ENCODE measurements at places on chromosomes 1 and 21.

DNA sequence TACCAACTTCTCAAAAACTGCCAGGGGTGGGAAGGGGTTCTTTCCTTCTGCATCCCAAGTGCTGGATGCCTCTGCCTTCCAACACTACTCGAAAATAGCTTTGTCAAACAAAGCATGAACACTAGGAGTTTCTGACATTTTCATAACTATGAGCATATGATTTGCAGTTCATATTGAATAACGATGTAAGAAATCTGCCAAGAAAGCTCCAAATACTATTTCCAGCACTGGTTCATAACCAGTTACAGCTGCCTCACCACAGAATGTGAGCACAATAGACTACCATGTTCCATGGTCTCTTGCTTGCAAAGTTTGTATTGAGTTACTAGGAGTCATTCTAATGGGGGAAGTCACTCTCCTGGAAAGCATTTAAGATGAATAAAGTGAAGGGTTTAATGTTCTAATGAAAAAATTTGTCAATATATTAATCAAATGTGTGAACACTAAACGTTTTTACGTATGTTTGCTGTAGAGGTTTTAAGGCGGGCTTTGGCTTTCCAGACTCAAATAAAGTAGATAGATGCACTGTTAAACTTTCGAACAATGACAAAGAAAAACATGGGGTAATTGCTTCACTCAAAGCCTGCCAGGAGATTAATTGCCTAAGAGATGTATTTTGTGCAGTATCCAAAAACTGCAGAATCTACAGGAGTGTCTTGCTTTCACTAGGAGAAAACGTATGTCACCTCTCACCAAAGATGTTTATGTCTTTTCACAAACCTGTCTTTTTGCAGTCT is 78.6 kb upstream of the UBE2U start:
- DNase-seq: no peak

DNA sequence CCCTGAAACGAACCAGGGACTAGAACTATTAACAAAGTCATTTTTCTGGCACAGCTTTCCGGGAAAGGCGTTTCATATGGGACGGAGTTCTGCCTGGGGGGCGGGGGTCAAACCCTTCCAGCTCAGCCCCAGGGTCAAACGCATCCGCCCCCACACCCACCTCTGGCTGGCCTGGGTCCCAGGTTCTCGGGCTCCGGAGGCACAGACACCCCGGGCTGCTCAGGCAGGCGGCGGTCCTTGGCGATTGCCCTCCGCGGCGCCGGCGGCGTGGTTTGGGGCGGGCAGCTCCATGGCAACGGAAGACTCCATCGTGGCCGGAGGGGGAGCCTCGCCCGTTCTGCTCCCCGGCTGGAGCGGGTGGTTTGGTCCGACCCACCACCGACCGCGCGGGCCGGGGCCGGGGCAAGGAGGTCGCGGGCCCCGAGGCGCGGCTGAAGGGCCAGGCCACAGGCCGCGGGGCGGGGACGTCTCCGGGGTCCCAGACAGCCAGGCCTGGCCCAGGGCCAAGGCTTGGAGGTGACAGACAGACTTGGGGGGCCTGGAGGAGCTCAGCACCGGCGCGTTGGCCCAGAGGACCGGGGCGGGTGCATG is at the start of gene CFAP74:
Gene CFAP74, minus strand, starts transcription at position 246 of the 591 bp plus-strand sequence. CDS start 12,830 bp downstream, outside the sequence.
- DNase-seq: no peak

DNA sequence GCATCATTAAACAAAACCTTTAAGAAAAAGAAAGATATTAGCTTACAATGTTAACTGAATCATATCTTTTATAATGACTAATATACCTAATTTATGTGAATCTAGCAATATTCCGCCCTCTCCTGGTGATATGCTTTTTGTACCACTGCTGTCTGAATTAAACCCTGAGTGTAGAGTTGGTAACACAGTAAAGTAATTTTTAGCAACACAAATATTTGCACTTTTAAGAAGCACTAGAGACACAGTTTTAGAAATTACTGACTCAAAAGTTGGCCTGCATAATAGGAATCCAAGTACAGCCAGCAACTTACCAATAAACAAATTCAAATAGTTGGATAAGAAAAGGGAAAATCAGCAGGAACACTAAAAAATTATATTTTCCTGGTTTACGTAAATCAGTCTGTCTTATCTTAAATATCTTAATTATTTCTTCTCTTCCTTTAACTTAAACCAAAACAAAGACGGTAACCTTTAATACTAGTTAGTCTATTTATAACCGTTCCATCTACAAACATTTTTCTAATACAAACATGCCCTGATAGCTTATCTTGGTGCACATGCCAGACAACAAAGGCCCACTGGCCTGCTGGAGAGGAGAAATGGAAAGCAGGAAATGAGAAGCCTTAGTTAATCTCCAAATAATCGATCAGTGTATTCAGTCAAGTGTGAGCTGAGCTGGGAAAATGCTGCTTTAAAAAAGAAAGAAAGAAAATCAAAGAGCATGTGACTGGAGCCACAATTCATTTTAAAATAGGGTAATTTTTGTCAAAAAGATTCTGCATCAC is 246.0 kb downstream of the RERE start:
- DNase-seq: no peak

GRCh38 chr1:199545780-199546179 is 481.7 kb upstream of the NR5A2 start:
- DNase-seq: no peak

DNA sequence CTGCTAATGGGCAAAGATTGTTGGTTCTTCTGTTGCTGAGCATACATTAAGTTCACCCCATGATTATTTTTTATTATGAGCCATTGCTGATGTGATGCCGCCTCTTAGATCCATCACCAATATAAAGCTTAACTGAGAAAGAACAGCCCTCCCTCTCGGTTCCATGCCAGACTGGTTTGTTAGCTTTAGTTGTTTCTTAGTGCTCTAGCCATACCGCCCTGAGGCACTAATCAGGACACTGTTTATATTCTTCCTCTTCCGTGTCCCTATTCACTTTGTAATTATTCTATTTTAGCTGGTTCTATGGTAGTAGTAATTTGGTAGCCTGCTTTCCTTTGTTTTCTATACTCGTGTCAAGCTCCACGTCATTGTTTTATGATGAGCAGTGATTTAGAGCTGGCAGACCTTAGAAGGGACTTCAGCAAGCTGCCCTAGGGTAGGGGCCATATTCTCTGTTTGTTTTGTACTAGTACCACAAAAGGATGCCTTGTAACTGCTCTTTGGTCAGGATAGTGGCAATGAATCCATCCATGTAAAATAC is 27.3 kb upstream of the PDPN start:
- no peak for DNase-seq

- no peak for DNase-seq
These were observed 662.8 kb downstream of the PTPRC start for GRCh38 chr1:199301472-199302217.

- DNase-seq: no peak
These were observed 3.6 kb upstream of the PRRX1 start for GRCh38 chr1:170660281-170660713.

DNA sequence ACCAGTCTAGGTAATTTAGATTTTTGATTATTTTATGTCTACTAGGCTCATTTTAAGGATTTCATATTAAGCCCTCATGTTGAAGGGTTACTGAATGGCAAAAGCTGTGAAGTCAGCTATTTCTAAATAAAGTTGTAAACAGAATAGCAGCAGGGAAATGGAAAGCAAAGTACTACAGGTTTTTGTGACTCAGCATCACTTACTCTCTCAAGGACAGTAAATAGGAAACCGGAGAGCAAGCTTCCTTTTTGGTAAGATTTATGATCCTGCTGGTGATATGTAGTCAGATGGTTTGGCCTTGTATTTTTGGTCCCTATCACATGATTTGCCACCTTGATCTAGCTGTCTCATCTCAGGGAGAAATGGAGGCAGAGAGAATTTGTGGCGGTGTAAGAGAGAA is 226.0 kb downstream of the RPS6KC1 start:
- DNase-seq: no peak

DNA sequence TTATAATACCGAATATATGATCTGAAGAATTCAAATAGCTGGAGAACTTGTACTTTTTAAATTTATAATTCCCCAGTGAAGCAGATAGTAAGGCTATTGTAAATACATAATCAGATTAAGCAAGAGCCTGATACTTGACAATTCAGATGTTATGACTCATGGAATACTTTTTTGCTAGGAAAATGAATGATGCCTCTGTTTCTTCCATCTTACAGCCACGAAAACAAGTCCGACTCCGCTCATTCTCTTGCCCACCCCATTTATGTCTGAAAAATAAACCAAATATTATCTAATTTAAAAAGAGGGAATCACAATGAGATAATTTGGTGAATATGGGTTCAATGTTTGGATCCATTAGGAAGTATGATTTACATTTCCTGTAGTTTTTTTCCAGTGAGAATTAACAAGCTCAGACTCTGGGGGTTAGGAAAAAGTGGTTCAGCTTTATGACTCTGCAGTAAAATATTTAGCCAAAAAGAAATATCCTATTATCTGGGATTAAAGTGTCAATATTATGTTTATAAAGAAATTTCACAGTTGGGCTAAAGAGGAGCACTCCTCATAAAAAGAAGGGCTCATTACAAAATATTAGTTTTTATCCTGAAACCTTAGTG is 50.4 kb upstream of the DAB1 start:
- DNase-seq: no peak

DNA sequence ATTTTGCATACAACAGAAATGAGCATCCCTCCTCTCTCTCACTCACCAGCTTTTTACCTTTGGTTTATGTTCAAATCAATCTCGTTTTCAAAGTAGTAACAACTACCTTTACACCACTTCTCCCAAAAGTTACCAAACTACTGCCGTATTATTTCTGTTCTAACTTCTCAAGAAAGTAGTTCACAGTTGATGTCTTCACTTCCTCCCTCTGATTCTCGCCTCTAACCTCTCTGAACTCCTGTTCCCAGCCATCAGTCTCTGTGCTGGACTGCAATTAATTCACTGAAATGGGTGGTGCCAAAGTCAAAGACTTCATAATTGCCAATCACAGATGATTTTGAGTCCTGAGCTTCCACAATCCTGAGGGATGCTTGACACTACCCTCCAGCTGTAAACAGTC is 54.0 kb downstream of the ZNF281 start:
- no peak for DNase-seq

- no peak for DNase-seq
These were observed 1.2 kb downstream of the ELK4 start for GRCh38 chr1:205630651-205631009.

- DNase-seq: no peak
These were observed 222.3 kb downstream of the NTNG1 start for GRCh38 chr1:107363154-107363553.

DNA sequence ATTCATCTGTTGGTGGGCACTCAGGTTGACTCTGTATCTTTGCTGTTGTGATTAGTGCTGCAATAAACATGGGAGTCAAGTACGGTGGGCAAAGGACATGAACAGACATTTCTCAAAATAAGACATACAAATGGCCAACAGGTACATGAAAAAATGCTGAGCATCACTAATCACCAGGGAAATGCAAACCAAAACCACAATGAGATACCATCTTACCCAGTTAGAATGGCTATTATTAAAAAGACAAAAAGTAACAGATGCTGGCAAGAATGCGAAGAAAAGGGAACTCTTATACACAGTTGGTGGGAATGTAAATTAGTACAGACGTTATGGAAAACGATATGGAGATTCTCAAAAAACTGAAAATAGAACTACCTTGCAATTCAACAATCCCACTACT is 98.9 kb downstream of the TMEM53 start:
- DNase-seq: no peak

- no peak for DNase-seq
These were observed 10.5 kb downstream of the OTUD3 start for GRCh38 chr1:19892628-19893168.

GRCh38 chr1:29469457-29469856 is 233.1 kb downstream of the PTPRU start:
- DNase-seq: no peak

DNA sequence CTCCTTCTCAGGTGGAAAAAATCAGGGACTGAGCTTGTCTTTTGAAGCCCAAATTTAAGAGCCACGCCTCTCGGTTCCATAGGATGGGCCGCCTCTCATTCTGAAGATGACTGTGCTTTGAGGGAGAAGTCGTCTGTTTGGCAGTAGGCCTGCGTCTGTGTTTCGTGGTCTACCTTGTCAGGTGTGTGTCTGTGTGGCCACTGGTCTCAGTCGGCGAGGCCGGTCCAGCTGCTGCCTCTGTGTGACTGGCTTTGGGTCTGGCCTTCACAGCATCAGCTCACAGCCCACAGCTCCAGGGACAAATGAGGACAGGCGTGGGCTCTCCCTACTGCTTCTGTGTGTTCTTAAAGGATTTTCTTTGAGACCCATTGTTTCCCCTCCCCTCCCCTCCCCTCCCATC is 50.3 kb downstream of the B3GALT5 start:
- DNase-seq: no peak

DNA sequence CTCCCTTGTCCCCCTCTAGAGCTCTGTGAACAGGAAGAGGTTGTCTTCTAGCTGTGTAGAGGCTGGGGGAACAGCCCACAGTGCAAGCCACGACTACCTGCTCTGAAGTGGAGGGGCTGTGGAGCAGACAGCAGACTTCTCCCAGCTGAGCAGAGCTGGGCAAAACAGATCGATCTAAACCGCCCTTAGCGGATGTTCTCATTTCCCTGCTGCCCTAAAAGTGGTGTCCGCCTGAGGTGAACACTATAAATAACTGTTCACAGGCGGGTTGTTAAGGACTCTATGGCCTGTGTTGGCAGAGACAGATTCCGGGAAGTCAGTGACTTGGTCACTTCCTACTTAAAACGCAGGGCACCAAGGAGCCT is 203.2 kb downstream of the RHOU start:
- DNase-seq: no peak

GRCh38 chr1:190170321-190170720 is 307.3 kb downstream of the BRINP3 start:
- no peak for DNase-seq

GRCh38 chr1:31655756-31656155 is 11.1 kb upstream of the PEF1 start:
- no peak for DNase-seq

DNA sequence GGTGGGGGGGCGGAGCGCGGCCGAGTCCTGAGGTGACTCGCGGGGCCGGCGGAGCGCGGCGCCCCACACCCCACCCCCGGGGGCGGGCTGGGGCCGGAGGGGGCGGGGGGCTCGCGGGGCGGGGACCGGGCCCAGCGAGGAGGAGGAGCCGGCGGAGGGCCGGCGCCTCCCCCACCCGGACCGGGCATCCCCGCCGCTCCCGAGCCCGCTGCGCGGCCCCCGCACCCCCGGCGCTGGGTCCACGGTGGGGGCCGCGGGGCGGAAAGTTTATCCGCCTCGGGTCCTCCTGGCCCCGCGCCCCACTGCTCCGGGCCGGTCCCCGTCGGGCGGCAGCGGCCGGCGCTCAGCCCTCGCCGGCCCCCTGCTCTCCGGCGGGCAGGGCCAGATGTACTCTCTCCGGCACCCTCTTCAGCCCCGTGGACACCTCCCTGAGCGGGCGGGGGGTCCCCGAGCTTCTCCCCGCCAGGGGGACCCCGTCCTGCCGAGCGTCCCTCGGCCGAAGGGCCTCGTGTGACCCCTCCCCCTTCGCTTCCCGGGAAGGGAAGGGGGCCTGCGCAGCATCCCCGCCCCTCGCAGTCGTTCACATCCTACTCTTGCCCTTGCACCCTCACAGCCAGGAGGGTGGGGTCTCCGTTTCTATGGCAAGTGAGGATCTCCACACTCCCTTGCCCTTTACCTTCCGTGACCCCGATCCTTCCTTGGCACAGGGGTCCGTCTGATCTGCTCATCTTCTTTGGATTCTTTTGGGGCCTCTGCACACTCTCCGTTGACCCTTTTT is 663 bp downstream of the CAMTA1 start:
- peak; percentile 19 for DNase-seq

- DNase-seq: no peak
These were observed 58.0 kb downstream of the STUM start for GRCh38 chr1:226606311-226607267.

All from hypothalamus (tissue), 51 donors.